ENCODE measurements at places on chromosomes 6 and 20. TPM values are rescaled to one million over a fixed set of nuclear protein-coding genes. Genes with fewer than 3 reads are reported as not detected.

GRCh38 chr6:3259491-3259958, 778 bp downstream of the PSMG4 start:
- DNase-seq, result peak; percentile 42

GRCh38 chr6:34158876-34159275, 13.0 kb upstream of the GRM4 start:
- no peak for DNase-seq

DNA sequence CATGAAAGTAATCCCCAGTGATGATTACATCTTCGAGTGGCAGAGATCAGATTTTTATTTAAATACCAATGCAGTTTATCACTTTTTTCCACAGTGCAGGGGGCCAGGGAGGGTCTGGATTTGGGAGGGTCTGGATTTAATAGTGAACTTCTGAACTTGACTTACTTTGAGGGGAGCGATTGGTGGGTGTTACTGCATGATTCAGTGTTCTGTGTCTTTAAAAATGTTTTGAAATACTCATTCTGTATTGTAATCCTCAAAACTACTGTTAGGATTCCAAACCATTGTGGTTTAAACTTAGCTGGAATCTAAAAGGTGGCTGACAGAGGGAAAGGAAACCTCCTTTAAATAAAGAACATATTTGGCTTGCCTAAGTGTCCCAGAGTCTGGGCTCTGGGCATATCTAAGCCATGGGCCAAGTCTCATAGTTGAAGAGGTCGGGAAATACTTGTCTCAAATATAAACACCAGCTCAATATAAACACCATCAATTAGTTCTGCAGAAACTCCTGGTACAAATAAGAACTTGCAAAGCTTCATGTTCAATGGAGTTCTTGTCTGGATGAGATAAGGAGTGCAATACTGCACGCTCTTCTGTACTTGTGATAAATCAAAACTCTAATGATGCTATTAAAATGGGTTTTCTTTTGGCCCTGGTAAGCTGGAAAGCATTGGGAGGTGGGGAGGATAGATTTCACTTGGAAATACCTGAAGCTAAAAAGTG, 14.4 kb downstream of the JARID2 start:
- DNase-seq, result peak; percentile 60

DNA sequence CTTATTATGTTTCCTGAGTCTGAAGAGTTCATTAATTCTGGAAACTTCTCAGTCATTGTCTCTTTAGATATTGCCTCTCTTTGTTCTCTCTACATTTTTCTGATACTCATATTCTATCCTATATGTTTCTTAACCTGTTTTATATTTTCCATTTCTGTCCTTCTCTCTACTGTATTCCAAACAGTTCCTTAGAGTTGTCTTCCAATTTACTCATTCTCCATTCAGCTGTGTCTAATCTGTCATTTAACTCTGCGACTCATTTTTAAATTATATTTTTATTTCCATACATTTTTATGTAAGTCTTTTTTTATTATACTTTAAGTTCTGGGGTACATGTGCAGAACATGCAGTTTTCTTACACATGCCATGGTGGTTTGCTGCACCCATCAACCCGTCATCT, 251.8 kb downstream of the NRN1 start:
- DNase-seq, result no peak

GRCh38 chr6:163826629-163827028, 412.1 kb downstream of the QKI start:
- no peak for DNase-seq

Gene GLP1R
- total RNA-seq, result not detected

All from SJCRH30 (cell line).